ENCODE measurements at places on chromosomes 16 and 17. TPM values are rescaled to one million over a fixed set of nuclear protein-coding genes. Genes with fewer than 3 reads are reported as not detected.
A peak's percentile ranks its signal among the peaks of the same experiment; 100 is the strongest.

GRCh38 chr16:78298986-78299385 is 199.5 kb downstream of the WWOX start:
- no peak for DNase-seq

DNA sequence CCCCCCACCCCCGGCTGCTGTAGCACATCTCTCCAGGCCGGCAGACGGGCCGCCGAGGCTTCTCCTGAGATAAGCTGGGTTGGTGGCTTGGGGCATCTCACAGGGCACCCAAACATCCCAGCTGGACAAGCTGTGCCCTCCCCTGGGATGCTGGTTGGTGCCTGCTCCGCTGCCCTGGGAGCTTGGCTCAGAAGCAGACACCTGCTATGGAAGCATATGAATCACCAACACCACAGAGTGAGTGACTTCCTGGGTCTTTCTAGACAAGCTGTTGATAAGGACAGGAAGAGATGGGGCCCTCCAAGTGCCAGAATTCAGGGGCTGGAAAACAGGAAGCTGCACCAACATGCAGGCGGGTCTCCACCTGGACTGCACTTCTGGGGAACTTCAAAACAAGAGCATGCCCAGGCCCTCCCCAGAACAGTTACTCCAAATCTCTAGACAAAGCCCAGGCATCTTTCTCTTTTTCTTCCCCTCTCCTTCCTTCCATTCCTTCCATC is 13.7 kb downstream of the C16orf95 start:
- no peak for DNase-seq

- peak; percentile 65 for DNase-seq
These were observed 17.3 kb upstream of the EEF2K start for GRCh38 chr16:22188595-22189442.

DNA sequence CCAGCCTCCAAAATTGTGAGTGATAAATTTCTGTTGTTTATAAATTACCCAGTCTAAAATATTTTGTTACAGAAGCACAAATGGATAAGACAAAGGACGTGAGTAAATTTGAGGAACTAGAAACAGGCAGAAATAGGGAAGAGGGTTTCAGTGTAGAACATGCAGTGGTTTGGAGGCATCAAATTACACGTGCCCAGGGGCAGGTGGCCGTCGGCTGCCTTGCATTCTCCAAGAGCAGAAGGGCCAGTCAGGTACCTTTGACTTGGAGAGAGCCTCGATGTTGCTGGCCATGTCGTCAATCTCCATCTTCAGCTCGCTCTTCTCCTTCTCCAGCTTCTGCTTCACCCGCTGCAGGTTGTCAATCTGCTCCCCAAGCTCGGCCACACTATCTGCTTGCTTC is 54.3 kb downstream of the MYH13 start:
- no peak for DNase-seq

DNA sequence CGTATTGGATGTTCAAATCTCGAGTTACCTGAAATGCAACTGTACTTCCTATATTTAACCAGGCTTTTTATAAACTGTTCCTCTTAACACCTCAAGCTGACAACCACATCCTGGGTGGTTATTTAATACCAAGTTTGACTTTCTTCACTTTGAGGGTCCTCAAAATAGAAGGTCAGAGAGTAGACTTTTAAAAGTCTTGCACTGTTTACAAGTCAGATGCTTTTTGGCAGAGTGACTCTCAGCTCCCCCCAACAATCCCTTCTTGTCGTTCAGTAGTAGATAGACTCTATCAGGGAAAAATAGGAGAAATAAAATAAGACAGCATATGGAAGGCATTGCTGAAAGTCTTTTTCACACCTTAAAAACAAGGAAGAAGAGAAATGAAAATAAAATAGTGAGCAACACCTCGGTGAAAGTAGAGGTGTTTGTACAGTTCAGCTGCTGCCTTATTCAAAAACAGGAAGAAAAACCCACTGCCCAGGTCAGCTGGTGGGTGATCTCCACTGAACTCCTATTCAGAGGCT is 650.4 kb downstream of the WWOX start:
- DNase-seq, result no peak

DNA sequence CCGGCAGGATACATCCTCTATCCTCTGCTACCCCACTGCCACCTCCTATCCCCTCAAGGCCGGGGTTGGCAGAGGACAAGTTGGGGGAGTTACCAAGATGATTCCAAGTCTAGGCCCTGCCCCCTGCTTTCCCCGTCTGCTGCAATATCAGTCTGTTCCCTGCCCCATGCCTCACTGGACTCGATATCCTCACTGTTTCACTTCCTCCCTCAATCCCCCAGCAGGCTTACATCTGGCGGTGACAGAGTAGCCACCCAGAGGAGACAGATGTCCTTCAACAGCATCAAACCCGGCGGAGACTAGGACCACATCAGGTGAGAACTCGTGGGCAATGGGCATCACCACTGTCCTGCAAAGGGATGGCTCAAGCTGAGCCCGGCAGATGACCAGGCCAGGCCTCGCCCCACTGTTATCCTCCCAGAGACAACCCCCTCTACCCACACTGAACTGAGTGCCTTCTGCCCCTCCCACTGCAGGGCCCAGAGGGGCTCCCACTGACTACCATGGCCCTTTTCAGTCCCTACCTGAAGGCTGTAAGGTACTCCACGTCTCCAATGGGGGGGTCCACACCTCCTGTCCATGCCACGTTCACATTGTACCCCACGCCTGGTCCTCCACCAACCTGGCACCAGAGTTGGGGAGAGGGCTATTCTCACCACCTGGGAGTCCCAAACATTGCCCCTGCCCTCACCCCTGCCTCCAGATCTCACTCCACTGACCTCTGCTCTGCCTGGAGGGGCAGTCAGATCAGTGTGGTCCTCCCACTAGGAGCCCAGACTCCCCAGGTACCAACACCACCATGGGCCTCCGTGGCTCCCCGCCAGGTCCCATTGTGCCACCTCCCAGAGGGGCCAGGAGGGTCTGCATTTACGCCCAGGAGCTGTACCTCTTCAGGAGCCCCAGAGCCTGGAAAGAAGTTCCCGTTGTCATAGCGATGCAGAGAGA is 9.6 kb downstream of the G6PC3 start:
- peak; percentile 36 for DNase-seq

DNA sequence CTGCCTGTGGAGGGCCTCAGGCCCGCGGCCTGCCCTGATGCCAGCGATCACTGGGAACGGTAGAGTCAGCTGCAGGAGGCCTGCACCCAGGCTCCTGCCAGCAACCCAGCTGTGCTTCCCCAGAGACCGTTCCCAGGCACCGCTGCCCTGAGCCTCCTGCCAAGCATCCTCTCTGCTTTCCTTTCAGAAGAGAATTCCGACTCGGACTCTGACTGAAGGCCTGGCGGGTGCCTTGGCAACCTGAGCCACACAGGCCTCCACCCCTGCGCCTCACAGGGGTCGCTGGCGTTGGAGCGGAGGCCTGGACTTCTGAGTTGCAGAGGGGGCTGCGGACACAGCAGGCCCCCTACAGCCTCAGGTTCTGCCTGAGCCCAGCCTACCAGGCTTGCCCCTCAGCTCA is 7.9 kb downstream of the CMTM3 start:
- no peak for DNase-seq

- DNase-seq, result no peak
These were observed 53.9 kb downstream of the USP10 start for GRCh38 chr16:84753412-84754326.

GRCh38 chr16:3075523-3075915 is 10.1 kb downstream of the IL32 start:
- peak; percentile 79 for DNase-seq

- DNase-seq, result no peak
These were observed 211.3 kb downstream of the CCDC182 start for GRCh38 chr17:57533684-57534305.

DNA sequence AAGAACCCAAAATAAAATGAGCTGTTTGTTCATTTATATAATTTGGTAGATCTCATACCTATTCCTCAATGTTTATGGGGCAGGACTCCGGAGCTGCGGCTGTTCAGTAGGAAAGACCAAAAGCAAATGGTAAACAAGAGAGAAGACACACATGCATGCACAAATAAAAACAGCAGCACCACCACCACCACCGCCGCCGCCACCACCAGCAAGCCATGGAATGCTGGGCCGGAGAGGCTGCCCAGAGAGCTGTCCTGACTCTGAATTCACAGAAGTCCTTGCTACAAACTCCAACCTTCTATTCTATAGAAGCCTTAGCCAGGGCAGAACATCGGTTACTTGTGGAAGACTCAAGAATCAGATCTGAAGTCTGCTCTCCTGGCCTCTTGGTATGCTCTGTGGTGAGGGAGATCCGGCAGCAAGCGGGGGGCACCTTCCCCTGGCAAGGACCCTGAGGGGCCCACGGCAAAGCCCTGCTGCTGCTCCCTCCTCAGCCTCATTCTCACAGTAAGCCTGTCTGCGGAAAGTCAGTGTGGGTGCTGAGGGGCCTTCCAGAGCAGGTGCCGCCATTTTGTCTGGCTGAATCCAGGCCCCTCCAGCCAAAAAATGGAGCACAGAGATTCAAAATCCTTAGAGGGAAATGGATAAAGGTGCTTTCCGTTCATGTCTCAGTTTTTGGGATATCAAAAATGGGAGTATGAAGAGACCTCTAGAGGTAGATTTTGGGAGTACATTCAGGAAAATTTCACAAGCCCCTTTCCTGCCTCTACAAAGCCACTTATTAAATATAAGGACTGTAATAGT is 6.4 kb upstream of the FOXJ1 start:
- DNase-seq, result no peak

GRCh38 chr17:60864708-60865005 is 187.0 kb downstream of the BCAS3 start:
- DNase-seq, result no peak

- peak; percentile 91 for DNase-seq
These were observed 580 bp downstream of the RANGRF start for GRCh38 chr17:8289103-8289397.

DNA sequence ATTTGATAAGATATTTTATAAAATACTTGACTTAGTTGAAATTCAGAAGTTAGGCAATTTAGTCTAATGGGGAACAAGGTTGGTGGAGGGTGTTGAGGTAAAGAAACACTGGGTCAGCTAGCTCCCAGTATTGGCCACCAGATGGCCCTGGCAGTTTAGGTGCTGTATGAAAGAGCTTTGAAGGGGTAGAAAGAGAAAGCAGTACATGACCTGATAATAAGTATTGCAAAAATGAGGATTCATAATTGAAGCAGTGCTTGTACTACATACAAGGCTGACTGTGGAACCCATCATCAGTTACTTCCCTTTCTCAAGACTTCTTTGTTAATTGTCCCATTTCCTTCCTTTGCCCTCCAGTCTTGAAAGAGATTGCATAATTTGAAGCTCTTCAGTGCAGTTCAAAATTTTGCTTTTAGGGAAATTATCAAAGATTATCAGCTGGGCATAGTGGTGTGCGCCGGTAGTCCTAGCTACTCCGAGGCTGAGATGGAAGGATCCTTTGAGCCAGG is 29.4 kb downstream of the TANC2 start:
- no peak for DNase-seq

DNA sequence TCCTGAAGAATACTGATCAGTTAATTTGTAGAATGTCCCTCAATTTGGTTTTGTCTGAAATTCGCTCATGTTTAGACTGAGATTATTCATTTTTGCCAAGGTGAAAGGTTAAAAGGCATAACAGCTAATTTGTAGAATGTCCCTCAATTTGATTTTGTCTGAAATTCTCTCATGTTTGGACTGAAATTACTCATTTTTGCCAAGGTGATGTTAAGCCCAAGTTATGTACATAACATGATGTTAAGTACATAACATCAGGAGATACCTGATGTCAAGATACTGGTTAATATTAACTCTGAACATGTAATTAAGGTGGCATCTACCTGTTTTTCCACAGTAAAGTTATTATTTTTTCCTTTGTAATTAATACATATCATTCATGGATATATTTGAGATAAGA is 243.4 kb upstream of the PMFBP1 start:
- DNase-seq, result no peak

DNA sequence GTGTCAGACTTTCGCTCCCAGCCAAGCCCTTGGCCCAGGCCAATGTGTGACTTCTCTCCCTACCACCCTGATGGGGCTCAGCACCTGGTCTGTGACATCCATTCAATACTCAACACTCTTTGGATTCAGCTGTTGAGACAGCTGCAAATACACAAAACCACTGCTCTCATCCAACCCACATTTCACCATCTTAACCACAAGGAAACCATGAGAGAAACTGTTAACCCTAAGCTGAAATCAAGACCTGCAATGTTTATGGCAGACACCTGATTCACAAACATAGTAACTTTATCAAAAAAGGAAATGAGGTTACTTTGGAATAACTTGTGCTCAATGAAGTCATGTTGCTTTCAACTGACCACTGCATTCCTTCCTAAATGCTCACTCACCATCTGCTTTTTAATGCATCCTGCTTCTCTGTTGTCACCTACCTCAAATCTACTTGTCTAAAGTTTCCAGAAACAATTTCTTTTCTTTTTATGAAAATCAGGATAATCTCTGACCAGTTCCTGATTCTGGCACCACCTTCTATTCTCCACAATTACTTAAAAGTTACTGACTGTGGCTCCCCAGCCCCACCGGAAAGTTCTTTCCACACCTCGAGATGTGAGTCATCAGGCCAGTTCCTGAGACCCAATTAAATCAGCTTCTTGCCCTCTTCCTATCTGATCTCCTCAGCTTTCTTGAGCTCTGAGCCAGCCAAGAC is 88.2 kb downstream of the NOG start:
- DNase-seq, result no peak

DNA sequence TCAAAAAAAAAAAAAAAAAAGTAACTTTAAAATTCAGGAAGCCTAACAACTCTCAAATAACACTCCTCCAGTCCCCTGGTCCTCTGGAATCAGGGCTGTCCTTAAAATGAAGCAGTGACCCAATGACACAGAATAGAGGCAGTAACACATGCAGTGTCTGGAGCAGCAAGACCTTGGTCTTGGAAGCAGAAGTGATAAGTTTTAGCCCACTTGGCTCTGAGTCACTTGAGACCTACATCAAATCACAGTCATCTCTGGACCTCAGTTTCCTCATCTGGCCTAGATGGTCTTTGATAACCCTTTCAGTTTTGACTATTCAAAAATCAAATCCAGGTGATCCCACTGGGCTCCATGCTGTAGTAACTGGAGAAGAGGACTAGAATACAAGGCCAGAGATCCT is 39.0 kb downstream of the LYRM1 start:
- no peak for DNase-seq

DNA sequence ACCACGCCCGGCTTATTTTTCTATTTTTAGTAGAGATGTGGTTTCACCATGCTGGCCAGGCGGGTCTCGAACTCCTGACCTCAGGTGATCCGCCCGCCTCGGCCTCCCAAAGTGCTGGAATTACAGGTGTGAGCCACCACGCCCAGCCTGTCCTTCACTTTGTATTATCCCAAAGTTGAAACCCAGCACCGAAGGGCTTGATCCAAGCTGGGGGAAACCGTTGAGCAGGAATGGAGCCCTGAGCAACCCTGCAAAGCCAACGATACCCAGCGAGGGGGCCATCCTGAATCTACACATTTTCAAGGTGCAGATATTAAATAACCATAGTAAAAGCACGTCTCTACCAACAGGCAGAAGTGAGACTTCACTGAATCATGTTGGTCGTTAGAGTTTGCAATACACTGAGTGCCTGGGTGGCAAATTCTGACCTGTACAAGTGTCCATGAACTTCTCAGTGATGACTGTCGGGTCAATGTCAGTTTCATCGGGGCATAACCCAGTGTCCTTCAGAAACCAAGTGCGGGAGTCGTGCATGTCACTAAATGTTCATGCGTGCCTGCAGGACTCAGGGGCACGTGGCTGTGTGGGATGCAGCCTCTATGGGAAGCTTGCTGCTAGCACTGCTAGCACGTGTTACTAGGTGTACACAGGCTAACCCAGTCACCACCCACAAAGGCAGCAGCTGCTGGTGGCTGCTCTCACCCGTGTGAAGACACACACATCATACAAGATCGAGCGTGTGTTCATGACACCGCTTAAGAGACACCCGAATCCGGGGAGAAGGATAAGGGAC is 10.5 kb upstream of the RBFOX3 start:
- DNase-seq, result no peak

Gene TP53TG3B
- total RNA-seq, result not detected

Gene IL17C
- not detected for total RNA-seq

Gene SLC6A4
- 0.75 TPM for total RNA-seq

Gene FOXF1
- total RNA-seq, result 0.11 TPM

Gene CRYBA1
- not detected for total RNA-seq
